ENCODE measurements at places on chromosomes 12 and 14. TPM values are rescaled to one million over a fixed set of nuclear protein-coding genes. Genes with fewer than 3 reads are reported as not detected.

The AQP2 gene
- polyA plus RNA-seq = not detected

The RAD9B gene
- polyA plus RNA-seq = 1.2 TPM

The CLEC1B gene
- polyA plus RNA-seq = not detected

The OTX2 gene
- not detected for polyA plus RNA-seq

The CDKN3 gene
- polyA plus RNA-seq = 20.1 TPM

The RILPL2 gene
- polyA plus RNA-seq = 10.2 TPM

The HAL gene
- not detected for polyA plus RNA-seq

The KCNC2 gene
- polyA plus RNA-seq = not detected

The DCN gene
- not detected for polyA plus RNA-seq

The MYRFL gene
- not detected for polyA plus RNA-seq

- H3K27me3 ChIP-seq = no peaks in the 10 kb centered on the region
- H3K4me1 ChIP-seq = no peaks in the 10 kb centered on the region
- no peaks in the 10 kb centered on the region for H3K36me3 ChIP-seq
- H3K4me3 ChIP-seq = no peak overlapping the region
Observed at GRCh38 chr12:92943482-92944250, 14.6 kb upstream of the EEA1 start.

GRCh38 chr14:94126419-94126677 is 3.1 kb downstream of the IFI27L2 start:
- no peak overlapping the region for H3K4me3 ChIP-seq
- H3K36me3 ChIP-seq = no peaks in the 10 kb centered on the region
- H3K27ac ChIP-seq = no peak overlapping the region
- peaks cover 22% of the 10 kb centered on the region for H3K4me1 ChIP-seq
- peaks cover 7% of the 10 kb centered on the region for H3K27me3 ChIP-seq

DNA sequence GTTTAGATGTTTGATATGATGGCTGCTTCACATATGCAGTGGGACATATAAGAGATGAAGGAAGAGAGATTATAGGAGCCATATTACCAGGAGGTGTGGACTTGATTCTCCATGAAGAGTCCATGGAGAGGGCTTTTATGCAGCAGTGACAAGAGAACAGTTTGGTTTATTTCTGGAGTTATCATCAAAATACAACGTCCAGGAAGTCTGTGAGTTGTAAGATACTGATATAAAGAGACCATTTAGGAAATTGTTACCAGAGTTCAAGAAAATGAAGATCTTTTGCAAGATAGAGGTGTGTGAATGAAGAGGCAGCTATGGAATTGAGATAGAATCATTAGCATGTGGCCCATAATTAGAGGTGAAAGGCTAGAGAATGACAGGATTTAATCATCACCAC is 431.7 kb downstream of the NPAS3 start:
- H3K4me1 ChIP-seq = no peaks in the 10 kb centered on the region
- no peak overlapping the region for H3K27ac ChIP-seq
- H3K4me3 ChIP-seq = no peak overlapping the region
- H3K36me3 ChIP-seq = no peaks in the 10 kb centered on the region

DNA sequence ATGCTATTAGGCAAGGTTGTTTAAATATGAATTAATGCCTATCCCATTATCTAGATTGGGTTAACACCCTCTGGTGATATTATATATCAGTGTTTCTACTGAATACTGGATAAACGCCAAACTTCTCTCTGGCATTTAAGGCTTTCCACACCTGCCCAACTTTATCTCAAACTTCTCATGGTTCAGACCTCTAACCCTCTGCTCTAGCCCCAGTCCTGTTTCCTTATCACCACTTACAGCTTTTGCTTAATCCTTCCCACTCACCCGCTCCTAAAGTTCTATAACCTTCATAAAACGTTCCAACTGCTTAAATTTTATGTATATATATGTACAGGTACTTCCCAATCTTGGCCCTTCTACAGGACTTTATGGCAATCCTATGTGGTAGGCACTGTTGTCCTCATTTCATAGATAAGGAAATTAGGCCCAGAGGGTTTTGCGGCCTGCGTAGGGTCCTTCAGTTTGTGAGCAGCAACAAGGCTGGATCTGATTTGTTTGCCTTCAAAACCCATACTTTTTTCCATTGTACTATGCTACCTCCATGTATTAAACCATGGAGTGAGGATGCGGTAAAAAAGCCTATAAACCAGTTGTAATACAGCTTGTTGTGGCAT is 1.2 kb downstream of the LPCAT3 start:
- H3K36me3 ChIP-seq = peaks cover 10% of the 10 kb centered on the region
- DNase-seq = no peak
- no peaks in the 10 kb centered on the region for H3K27me3 ChIP-seq
- H3K4me3 ChIP-seq = peak overlapping the region; percentile 70

GRCh38 chr14:28542040-28542439 is 224.5 kb upstream of the FOXG1 start:
- no peaks in the 10 kb centered on the region for H3K27me3 ChIP-seq
- H3K36me3 ChIP-seq = no peaks in the 10 kb centered on the region
- H3K27ac ChIP-seq = no peak overlapping the region
- H3K4me1 ChIP-seq = no peaks in the 10 kb centered on the region
- H3K4me3 ChIP-seq = no peak overlapping the region

- H3K36me3 ChIP-seq = no peaks in the 10 kb centered on the region
- peaks cover 79% of the 10 kb centered on the region for H3K4me1 ChIP-seq
- H3K27me3 ChIP-seq = no peaks in the 10 kb centered on the region
Observed at GRCh38 chr12:89695830-89696229, 12.8 kb downstream of the ATP2B1 start.

- H3K27ac ChIP-seq = no peak overlapping the region
- peaks cover 21% of the 10 kb centered on the region for H3K4me1 ChIP-seq
- H3K27me3 ChIP-seq = no peaks in the 10 kb centered on the region
- H3K4me3 ChIP-seq = no peak overlapping the region
Observed at GRCh38 chr12:25283006-25283405, 32.3 kb upstream of the KRAS start.

DNA sequence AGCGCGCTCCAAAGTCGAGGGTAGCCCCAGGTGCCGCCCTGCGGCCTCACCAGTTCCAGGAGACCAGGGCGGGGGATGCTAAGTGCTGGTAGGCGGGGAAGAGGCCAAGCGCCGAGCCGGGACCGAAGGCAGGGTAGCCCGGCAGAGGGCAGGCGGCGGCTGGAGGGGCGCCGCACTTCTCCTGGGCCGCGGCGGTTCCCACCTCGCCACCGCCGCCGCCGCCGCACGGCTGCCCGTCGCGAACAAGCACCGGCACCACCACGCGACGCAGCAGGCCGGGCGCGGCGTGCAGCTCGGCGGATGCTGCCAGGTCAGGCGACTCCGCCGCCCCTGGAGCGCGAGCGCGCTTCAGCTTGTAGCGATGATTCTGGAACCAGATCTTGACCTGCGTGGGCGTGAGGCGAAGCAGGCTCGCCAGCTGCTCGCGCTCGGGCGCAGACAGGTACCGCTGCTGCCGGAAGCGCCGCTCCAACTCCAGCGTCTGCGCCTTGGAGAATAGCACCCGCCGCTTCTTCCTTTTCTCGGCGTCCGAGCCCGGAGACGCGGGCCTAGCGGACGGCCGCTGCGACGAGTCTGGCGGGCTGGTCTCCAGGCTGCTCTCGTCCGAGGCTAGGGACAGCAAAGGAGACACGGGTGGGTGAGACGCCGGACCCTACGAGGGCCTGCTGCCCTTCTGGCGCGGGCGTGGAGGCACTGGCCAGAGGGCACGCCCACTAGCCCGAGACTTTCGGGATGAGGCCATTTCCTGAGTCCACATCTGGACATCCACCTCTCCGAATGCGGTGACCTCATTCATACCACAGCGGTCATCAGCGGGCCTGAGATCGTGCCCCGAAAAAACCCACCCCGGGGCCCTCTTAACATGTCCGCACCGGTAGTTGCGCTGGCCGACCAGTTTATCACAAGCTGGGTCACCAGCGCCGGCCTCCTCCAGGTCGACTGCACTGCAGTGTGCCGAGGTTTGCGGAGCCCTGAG is 1.3 kb downstream of the NKX2-8 start:
- H3K27me3 ChIP-seq = peaks cover 22% of the 10 kb centered on the region
- no peak for DNase-seq
- no peaks in the 10 kb centered on the region for H3K4me1 ChIP-seq
- no peak overlapping the region for H3K4me3 ChIP-seq

GRCh38 chr12:1436015-1436414 is 158.4 kb downstream of the FBXL14 start:
- H3K27ac ChIP-seq = no peak overlapping the region
- no peak for DNase-seq
- no peak overlapping the region for H3K4me3 ChIP-seq
- no peaks in the 10 kb centered on the region for H3K4me1 ChIP-seq
- no peaks in the 10 kb centered on the region for H3K36me3 ChIP-seq

DNA sequence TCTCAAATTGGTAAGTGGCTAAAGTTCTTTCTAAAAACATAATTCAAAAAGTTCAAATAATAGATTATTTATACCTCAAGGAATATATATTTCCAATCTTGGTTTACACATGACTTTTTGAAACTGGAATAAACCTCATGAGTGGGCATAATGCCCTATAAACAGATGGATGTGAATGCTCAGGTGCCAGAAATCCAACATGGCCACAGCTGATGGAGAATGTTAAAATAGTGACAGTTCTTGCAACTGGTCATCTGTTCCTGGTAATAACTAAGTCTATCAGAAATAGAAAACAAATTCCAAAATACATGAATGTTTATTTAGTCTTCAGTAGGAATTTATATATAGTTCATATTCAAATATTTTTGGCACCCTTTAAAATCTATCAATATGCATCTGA is 21.6 kb upstream of the CNOT2 start:
- no peaks in the 10 kb centered on the region for H3K4me1 ChIP-seq
- H3K36me3 ChIP-seq = no peaks in the 10 kb centered on the region
- DNase-seq = no peak
- no peaks in the 10 kb centered on the region for H3K27me3 ChIP-seq
- H3K4me3 ChIP-seq = no peak overlapping the region
- no peak overlapping the region for H3K27ac ChIP-seq

GRCh38 chr12:26599096-26599695 is 233.8 kb downstream of the ITPR2 start:
- H3K27me3 ChIP-seq = no peaks in the 10 kb centered on the region
- no peaks in the 10 kb centered on the region for H3K4me1 ChIP-seq
- H3K4me3 ChIP-seq = no peak overlapping the region
- no peak for DNase-seq

GRCh38 chr12:6213969-6214368 is 13.8 kb downstream of the CD9 start:
- H3K4me1 ChIP-seq = no peaks in the 10 kb centered on the region
- H3K36me3 ChIP-seq = no peaks in the 10 kb centered on the region
- DNase-seq = no peak
- H3K27ac ChIP-seq = no peak overlapping the region
- H3K27me3 ChIP-seq = no peaks in the 10 kb centered on the region
- H3K4me3 ChIP-seq = no peak overlapping the region

- H3K36me3 ChIP-seq = no peaks in the 10 kb centered on the region
- H3K27me3 ChIP-seq = no peaks in the 10 kb centered on the region
- no peaks in the 10 kb centered on the region for H3K4me1 ChIP-seq
- DNase-seq = no peak
Observed at GRCh38 chr14:34699873-34700621, 14.3 kb downstream of the CFL2 start.

GRCh38 chr14:34051966-34052657 is 101.2 kb upstream of the EGLN3 start:
- H3K4me1 ChIP-seq = no peaks in the 10 kb centered on the region
- peak; percentile 42 for DNase-seq
- H3K27ac ChIP-seq = no peak overlapping the region
- no peaks in the 10 kb centered on the region for H3K27me3 ChIP-seq

DNA sequence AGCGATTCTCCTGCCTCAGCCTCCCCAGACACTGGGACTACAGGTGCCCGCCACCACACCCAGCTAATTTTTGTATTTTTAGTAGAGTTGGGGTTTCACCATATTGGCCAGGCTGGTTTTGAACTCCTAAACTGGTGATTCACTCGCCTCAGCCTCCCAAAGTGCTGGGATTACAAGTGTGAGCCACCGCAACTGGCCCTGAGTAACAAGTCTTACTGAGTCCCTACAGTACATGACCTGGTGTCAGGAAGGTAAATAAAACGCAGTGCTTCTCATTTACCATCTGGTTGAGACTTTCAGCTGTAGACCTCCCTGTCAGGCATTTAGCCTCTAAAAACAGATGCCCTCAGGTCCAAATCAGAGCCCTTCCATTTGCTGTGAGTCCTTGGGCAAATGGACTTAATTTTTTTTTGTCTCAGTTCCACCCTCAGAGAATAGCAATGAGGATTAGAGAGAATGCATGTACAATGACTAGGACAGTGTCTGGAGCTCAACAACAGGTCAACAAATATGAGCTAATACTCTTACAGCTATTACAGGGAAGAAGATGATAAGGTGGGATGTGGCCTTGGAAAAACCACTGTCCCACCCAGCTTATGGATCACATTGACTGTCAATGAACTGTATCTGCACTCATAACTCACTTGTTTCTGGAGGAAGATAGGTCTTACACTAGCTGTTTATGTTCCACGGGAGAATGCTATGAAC is 70.5 kb downstream of the PHLDA1 start:
- H3K36me3 ChIP-seq = no peaks in the 10 kb centered on the region
- H3K4me1 ChIP-seq = peaks cover 17% of the 10 kb centered on the region
- H3K4me3 ChIP-seq = no peak overlapping the region
- H3K27me3 ChIP-seq = no peaks in the 10 kb centered on the region
- no peak for DNase-seq
- no peak overlapping the region for H3K27ac ChIP-seq

DNA sequence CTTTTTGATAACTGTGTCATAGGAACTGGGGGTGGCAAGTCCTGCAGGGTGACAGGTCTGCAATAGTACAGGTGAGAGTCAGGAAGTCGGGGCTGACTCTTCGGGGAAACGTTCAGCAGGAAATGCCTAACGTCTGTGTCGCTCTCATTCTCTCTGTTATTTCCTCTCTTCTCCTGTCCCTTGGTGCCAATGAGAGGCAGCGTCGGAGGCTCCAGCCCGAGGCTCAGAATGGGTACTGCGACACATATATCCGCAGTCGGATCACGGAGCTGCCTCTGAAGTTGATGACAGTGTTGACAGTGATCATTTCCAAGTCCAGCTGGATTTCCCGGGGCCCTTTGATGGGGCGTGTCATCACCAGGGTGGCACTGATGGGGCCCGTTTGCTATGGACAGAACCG is 2.7 kb upstream of the TC2N start:
- no peaks in the 10 kb centered on the region for H3K27me3 ChIP-seq
- no peaks in the 10 kb centered on the region for H3K36me3 ChIP-seq
- peak overlapping the region; percentile 63 for H3K4me3 ChIP-seq
- H3K27ac ChIP-seq = peak overlapping the region; percentile 92
- peak; percentile 94 for DNase-seq

GRCh38 chr12:85575120-85576096 is 260.8 kb downstream of the RASSF9 start:
- no peaks in the 10 kb centered on the region for H3K27me3 ChIP-seq
- H3K4me3 ChIP-seq = no peak overlapping the region
- no peak for DNase-seq
- no peak overlapping the region for H3K27ac ChIP-seq

DNA sequence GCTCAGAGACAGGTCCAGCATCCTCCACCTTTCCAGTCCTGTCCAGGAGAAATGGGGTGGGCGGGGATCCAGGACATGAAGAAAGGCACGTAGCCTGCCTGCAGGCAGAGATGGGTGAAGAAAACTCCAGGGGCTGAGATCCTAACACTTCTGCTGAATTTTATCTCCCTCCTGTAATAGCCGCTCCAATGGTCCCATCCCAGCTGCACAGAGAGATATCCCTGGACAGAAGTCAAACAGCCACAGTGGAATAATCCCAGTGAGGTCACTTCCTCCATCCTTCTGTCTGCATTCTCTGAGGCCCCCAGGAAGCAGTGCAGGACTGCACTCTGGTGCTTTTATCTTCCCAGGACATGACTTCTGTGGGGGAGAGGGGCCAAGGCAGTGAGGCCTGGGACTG is 26.3 kb downstream of the KRT18 start:
- no peak for DNase-seq
- H3K27me3 ChIP-seq = peaks cover 4% of the 10 kb centered on the region
- H3K36me3 ChIP-seq = no peaks in the 10 kb centered on the region
- no peak overlapping the region for H3K4me3 ChIP-seq

GRCh38 chr12:70468741-70469140 is 102.7 kb downstream of the KCNMB4 start:
- H3K4me3 ChIP-seq = no peak overlapping the region
- no peak for DNase-seq
